ENCODE measurements at places on chromosomes 16 and 17.

- DNase-seq, result no peak
These were observed 3.4 kb upstream of the THUMPD1 start for GRCh38 chr16:20744922-20745440.

- no peak for DNase-seq
These were observed 1631.0 kb downstream of the CDH8 start for GRCh38 chr16:60405286-60405685.

GRCh38 chr17:40457964-40458791 lies 14.9 kb downstream of the IGFBP4 start:
- DNase-seq, result no peak

- no peak for DNase-seq
These were observed 25.0 kb downstream of the XPO6 start for GRCh38 chr16:28186752-28187151.

- DNase-seq, result peak; percentile 13
These were observed 10.7 kb downstream of the SCGB1C2 start for GRCh38 chr17:147796-148740.

- DNase-seq, result no peak
These were observed 148.9 kb downstream of the ITFG1 start for GRCh38 chr16:47311738-47312505.

DNA sequence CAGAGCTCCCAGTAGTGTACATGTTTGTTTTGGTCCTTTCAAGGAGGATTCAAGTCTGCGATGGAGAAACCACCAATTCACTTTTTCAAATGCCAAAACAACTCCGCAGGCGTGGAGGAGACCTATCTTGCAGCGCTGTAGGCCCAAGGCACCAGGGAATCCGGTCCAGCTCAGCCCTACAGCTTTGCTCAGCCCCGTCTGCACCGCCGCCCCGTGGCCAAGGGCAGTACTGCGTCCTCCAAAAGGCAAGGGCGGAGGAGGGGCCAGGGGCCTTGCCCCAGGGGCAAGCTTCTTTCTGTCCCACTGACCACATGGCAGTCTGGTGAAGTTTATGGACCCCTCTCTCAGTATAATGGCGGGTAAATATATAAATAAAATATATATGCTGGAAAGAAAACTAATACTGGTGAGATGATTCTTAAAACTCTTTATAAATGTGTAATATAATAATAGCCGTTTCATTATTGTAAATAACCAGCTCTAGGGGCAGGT lies 709 bp upstream of the CD300LG start:
- DNase-seq, result peak; percentile 82

GRCh38 chr16:73956587-73957494 lies 339.8 kb upstream of the PSMD7 start:
- DNase-seq, result peak; percentile 46

- DNase-seq, result no peak
These were observed 35.8 kb downstream of the PLCG2 start for GRCh38 chr16:81814751-81815428.

DNA sequence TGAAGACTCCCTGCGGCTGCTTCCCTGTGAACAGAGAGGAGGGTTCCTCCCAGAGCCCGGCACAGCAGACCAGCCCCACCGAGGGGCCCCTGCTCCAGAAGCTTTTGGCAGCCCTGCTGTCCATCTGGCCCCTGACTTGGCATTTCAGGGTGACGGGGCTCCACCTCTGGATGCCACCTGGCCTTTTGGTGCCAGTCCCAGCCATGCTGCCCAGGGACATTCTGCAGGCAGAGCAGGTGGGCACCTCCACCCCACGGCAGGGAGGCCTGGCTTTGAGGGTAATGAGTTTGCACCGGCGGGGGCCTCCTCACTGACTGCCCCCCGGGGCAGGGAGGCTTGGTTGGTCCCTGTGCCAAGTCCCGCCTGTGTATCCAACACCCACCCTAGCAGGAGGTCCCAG lies 20.3 kb upstream of the ZFPM1 start:
- no peak for DNase-seq

GRCh38 chr17:73531158-73531557 lies 113.1 kb downstream of the SDK2 start:
- no peak for DNase-seq

DNA sequence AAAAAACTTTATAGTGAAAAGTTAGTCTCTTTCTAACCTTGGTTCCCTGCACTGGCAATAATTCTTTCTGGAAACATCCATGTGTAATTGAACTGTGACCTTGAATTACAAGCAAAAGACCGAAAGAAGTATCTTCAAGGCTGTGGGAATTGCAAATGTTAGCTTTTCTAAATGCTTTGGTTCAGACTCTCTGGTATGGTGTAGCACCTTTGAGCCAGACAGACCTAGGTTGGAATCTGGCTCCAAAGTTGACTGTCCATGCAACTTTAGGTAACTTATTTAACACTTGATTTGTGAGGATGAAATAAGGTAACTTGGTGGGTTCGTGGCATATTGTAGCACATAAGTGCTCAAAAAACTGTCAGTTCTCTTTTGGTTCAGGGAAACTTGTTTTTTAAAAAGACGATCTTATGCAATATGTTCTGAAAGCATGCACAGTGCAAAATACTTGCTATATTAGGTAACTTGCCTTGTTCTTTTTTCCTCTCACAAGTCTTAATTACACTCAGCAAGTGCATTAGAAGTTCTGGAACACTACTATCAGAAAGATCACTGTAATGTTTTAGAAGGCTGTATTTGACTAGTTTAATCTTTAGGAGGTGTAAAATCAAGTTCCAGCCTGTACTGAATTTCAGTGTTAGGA lies 46.3 kb downstream of the TANGO6 start:
- DNase-seq, result no peak

GRCh38 chr17:77459018-77459755 lies 318.4 kb downstream of the SEC14L1 start:
- peak; percentile 54 for DNase-seq

DNA sequence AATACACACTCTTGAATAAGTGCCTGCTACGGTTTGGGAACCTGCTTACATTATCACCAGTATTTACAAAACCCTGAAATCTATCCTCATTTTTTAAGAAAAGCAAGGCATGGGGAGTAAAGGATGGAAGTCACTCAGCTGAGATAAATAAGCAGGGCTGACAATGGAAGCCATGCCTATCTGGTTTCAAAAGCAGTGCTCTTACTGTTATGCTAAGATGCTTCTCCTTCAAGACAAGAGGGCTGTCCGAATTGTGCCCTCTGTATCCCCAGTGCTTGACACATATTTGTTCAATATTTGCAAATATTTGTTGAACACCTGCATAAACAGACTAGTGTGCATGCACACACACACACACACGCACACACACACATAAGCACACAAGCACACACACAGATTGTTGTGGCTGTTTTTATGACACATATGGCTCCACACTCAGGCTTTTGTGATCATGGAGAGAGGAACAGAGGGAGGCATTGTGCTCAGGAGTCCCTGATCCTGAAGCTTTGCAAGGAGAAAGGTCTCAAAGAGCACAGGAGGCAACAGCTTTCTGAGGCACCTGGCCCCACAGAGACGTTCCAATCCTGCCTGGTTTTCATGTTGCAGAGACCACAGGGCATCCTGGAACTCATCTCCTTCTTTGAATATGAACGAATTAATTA lies 401.6 kb upstream of the CDH11 start:
- DNase-seq, result no peak

DNA sequence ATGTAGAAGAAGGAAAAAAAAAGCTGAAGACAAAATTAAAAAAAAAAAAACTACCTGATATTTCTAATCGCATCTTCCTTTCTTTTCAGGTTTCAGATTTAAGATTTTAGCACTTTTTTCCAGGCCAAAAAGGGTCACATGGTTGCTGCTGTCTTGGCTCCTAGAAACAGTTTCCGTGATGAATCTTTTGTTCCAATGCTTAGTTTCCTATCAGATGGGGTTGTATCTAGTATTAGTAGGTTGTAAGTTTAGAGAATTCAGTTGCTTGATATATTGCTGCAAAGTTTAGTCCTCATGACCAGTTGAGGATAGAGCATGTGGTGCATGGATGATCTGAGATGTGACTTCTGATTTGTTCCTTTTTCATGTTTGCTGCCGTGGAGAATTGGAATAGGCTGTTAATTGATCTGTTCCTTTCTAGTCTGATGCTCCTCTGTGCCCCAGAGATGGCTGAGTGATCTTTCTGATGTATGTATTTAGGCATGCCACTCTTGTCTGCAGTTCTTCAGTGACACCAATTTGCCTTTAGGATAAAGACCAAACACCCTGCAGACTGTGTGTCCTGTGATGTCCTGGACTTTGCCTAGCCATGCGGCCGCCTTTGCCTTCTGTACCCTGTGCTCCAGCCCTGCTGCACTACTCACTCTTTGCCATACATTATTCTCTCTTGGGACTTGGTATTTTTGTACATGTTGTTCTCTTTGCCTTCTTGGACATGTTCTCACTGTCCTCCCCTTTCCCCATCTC lies 94.0 kb downstream of the MRTFB start:
- DNase-seq, result no peak

- no peak for DNase-seq
These were observed 452.1 kb downstream of the WWOX start for GRCh38 chr16:78551487-78552085.

GRCh38 chr16:1175566-1176279 lies 22.8 kb downstream of the CACNA1H start:
- DNase-seq, result no peak

GRCh38 chr17:69870091-69870530 lies 204.9 kb upstream of the KCNJ16 start:
- DNase-seq, result no peak

GRCh38 chr17:57939797-57940196 lies 15.4 kb downstream of the CUEDC1 start:
- peak; percentile 38 for DNase-seq

GRCh38 chr16:67516296-67517154 lies 12.1 kb upstream of the RIPOR1 start:
- DNase-seq, result no peak

Data from activated naive CD4-positive, alpha-beta T cell treated with anti-CD3 and anti-CD28 coated beads, Interleukin-2, amount 10 ng/mL, durations not matched to agents 7 days and 5 days (primary cell).